A549 treated with DMSO at 1 μM for 4 hours (cell line): ENCODE measurements at places on chromosomes 5 and 9. TPM values are rescaled to one million over a fixed set of nuclear protein-coding genes. Genes with fewer than 3 reads are reported as not detected.

SKIC3 gene
- total RNA-seq: 20.5 to 26.3 TPM (median 24.2 TPM) in 5 replicates

CNTNAP3 gene
- total RNA-seq: 8.4 to 12.2 TPM (median 10.1 TPM) in 5 replicates

SLC4A9 gene
- total RNA-seq: not detected in 5 replicates

PCDHB6 gene
- total RNA-seq: 0.85 to 1.3 TPM (median 1.1 TPM) in 5 replicates

MSX2 gene
- 5.2 to 6.7 TPM (median 5.5 TPM) in 5 replicates for total RNA-seq

CDH9 gene
- total RNA-seq: not detected in 5 replicates

PPP3R2 gene
- not detected in 5 replicates for total RNA-seq

LCN15 gene
- not detected in 5 replicates for total RNA-seq

ELL2 gene
- total RNA-seq: 11.3 to 18.1 TPM (median 12.5 TPM) in 5 replicates

RANBP17 gene
- total RNA-seq: 2.5 to 3.8 TPM (median 3.2 TPM) in 5 replicates

WDR38 gene
- total RNA-seq: 0.07 to 0.15 TPM (median 0.09 TPM) in 3 of 5 replicates, not detected in the others

TXNDC8 gene
- not detected in 5 replicates for total RNA-seq
